NCI-H510A treated with DMSO at 0.1 percent for 48 hours (cell line): ENCODE measurements at places on chromosomes 6 and 20.

GRCh38 chr6:82553863-82554531 lies 190.4 kb downstream of the TPBG start:
- DNase-seq = no peak

- no peak for DNase-seq
Observed at GRCh38 chr6:137792160-137793033, 74.7 kb upstream of the TNFAIP3 start.

DNA sequence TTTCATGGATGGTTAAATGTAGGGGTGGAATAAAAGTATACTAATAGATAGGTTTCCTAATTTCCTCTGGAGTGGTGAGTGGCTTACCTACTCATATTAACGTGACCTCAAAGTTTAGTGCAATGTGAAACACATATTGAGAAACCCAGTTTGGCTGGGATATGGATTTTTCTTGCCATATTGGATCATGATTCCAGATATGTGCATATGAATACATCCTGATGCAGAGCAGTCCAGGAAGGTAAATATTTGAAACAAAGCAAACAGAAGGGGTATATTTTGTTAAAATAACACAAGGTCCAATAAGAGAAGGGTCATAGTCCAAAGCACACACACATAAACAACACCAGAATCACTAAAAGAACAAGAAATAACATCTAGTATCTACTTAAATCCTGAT lies 608.1 kb downstream of the PKHD1 start:
- no peak for DNase-seq

- peak; percentile 33 for DNase-seq
Observed at GRCh38 chr20:60210779-60211617, 252.8 kb downstream of the CDH26 start.

DNA sequence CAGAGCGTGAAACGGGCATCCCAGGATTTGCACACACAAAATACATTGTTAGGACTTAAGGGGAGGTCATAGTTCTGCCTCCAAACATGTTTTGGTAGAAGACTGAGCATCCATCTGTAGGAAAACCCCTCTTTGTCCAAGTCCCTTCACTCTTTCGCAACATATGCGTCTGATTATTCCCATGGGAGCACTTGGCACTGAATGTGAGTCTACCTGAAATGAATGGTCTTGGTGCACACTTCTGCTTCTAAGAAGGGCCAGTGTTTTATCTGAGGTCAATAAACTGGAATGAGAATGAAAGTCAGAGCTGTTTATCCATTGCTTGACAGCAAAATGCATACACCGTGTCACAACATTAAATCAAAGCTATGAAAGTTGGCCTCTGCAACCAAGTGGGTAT lies 33.0 kb downstream of the GJA10 start:
- no peak for DNase-seq

- DNase-seq = no peak
Observed at GRCh38 chr6:130041594-130041993, 23.2 kb downstream of the L3MBTL3 start.

DNA sequence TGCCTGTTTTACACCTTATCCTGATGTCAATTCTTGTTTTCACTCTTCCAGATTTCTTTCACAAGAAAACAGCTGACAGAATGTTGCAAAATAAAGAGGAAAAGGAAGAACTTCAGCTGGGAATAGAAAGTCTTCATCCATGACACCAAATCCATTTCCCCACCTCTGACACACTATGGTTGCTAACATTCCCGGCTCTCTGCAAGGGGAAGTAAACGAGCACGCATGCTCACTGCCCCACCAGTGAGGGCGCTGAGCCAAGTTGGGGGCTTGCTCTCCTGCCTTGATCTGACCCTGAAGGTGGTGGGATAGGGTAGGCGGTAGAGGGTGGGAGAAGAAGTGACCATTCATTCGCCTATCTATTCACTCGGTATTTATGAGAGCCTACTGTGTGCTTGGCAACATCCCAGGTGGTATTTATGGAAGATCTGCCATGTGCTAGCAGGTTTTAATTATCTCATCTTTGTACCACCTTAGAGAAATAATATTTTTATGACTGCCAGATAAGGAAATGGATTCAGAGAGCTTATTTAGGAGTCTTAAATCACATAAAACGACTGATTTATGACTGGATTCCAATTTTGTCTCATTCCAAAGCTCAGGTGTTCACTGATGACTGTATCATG lies 206.2 kb downstream of the FOXC1 start:
- no peak for DNase-seq

DNA sequence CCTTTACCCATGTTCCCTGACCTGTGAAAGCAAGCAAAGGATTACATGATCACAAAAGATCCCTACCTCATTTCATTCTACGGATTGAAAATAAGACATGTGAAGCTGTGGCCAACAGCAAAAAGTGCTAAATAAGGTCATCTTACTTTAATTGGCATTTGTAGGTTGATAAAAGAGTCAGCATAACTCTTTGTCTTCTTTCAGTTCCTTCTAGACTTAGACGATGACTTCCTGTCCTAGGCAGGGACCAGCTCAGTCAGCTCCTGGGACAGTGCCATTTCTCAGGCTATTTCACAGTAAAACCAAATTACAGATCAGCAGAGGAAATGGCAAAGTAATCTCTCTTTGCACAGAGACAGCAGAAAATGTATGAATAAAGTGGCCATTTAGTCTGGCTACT lies 480.7 kb downstream of the RFPL4B start:
- no peak for DNase-seq

- peak; percentile 95 for DNase-seq
Observed at GRCh38 chr20:8757146-8757545, 311.7 kb upstream of the PLCB4 start.
